Cardiac ventricle fibroblast (primary cell): ENCODE measurements at places on chromosomes 5 and 9. TPM values are rescaled to one million over a fixed set of nuclear protein-coding genes. Genes with fewer than 3 reads are reported as not detected.

SCAI gene
- total RNA-seq = 4.1 and 4.5 TPM in 2 replicates

POC5 gene
- 3.1 and 4.8 TPM in 2 replicates for total RNA-seq

FCN2 gene
- not detected in 2 replicates for total RNA-seq

PROB1 gene
- total RNA-seq = 1.2 and 2.1 TPM in 2 replicates

FGF18 gene
- 0.24 TPM in 1 of 2 replicates, not detected in the other for total RNA-seq

SPINK7 gene
- total RNA-seq = not detected in 2 replicates

ACSL6 gene
- total RNA-seq = not detected in 2 replicates

GHR gene
- total RNA-seq = 4.6 and 5.2 TPM in 2 replicates
